ENCODE measurements at places on chromosomes 1 and 21.

- DNase-seq = peak; percentile 81
These were observed 25.2 kb downstream of the KCNC4 start for GRCh38 chr1:110235181-110235833.

DNA sequence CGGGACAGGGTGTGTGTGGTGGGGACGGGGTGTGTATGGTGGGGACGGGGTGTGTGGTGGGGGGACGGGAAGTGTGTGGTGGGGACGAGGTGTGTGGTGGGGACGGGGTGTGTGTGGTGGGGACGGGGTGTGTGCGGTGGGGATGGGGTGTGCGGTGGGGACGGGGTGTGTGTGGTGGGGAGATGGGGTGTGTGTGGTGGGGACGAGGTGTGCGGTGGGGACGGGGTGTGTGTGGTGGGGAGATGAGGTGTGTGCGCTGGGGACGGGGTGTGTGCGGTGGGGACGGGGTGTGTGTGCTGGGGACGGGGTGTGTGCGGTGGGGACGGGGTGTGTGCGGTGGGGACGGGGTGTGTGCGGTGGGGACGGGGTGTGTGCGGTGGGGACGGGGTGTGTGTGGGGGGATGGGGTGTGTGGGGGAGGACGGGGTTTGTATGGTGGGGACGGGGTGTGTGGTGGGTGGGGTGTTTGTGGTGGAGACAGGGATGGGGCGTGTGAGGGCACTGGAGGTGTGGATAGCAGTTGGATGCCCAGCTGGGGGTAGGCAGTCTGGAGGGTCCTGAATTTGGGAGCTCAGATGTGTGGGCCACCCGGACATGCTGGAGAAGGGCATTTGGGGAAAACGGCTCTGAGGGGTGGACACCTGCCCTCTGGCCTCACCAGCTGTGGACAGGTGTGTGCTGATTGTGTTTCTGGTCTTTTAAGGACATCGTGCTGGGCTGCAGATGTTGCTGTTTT lies 16.9 kb downstream of the IBA57 start:
- DNase-seq = no peak

DNA sequence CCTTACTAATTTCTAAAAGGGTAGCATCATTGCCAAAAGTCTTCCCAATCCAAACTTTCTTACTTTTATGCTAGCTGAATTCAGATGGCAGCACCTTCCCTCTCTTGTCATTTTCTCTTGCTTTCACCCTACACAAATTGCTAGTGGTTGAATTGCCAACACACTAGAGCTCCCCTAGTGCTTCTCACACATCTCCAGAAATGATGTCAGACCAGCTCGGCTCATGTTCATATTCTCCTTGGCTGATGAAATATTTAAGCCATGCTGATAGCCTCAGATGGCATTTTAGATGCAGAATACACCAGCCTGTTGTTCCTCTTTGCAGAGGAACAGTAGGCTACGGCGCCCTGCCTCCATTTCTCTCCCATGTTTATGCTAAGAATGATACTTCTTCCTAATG lies 256.9 kb downstream of the PTBP2 start:
- DNase-seq = no peak

DNA sequence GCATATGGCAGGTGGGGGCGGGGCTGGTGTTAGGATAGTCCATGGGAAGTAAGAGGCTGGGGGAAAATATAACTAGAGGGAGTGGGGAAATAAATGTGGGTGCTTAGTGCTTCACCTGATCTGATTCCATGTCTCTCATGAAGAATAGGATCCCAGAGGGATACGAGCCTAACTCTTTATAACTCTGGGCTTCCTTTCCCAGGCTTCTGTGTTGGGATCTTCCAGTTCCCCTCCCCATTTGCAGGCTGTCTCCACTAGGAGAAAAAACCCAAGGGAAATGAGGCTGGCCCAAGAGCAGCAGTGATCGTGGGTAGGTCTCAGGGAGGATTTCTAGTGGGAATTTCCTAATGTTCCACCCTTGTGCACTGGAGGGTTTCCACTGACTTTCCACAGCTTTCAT lies 1.6 kb downstream of the KCNJ9 start:
- no peak for DNase-seq

DNA sequence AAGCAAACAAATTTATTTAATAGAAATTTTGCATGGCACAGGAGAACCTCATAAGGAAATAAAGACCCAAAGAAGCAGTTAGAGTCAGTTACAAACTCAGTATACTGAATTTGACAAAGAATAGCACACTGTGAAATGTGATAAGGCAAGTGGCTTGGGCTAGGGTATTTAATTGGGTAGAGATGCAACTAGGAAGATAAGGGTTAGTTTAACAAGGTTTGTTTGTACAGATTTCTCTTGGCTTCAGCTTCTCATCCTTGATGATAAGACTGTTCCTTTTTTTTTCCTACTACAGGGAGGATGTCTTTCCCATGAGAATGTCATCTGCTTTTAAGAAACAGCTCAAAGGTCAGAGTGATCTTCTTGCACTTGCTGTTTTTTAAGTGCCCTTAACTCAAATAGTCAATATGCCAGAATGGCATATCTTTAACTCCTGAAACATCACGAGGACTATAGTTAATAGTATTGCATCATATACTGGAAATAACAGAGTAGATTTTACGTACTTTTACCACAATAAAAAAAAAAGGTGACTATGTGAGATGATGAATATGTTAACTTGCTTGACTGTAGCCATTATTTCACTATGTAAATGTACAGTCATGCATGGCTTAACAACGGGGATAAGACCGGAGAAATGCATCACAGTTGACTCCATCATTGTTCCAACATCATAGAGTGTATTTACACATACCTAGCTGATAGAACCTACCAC lies 9.2 kb upstream of the TRAF3IP3 start:
- DNase-seq = no peak

GRCh38 chr1:4678066-4678717 lies 23.8 kb downstream of the AJAP1 start:
- DNase-seq = no peak

DNA sequence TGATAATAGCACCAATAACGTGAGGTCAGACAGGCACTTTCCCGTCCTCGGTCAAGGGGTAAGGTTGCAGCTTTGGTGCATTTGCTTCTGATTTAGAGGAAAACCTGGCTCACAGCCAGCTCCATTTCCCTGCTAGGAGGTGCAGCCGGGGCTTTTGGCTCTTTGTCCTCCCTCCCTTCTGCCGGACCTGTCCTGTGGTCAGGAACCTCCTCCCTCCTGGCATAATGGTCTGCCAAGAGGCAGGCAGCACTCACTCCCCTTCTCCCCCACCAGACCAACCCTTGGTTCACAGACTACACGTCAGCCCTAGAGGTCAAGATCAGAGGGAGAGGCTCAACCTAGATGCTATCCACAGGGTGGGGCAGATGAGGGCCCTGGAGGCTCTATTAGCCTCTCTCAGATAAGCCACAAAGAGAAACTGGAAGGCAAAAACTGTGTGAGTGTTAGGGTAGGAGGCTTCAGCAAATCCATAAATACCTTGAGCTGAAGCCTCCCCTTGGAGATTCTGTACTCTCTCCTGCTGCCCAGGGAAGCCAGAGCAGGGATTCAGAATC lies 64.8 kb downstream of the PLXNA2 start:
- DNase-seq = peak; percentile 50

DNA sequence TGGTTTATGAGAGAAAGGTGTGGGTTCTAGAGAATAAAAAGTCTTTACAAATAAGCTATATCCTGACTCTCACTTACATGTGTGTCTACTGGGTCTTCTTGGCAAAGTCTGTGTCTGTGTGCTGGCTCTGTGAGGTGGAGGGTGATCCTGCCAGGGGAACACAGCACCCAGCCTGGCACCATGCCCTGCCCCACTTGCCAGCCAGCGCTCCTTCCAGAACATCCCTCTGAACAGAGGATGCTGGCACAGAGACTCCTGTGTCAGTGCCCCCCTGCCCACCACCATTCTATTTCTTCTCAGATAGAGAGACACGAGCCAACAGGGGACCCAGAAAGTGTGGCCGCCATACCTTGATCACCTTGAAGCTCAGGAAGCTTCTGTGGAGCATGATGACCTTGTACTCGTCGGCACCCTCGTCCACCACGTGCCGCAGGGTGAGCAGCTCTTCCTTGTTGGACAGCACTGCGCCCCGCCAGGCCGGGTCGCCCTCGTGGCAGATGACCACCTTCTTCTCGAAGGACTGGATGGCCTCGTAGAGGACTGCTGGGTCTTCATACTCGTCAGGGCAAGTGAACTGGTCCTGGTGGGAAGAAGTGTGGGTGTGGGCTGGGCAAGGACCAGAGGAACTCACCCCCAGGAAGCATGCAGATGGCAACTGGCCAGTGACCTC lies 49.7 kb downstream of the NTPCR start:
- no peak for DNase-seq

DNA sequence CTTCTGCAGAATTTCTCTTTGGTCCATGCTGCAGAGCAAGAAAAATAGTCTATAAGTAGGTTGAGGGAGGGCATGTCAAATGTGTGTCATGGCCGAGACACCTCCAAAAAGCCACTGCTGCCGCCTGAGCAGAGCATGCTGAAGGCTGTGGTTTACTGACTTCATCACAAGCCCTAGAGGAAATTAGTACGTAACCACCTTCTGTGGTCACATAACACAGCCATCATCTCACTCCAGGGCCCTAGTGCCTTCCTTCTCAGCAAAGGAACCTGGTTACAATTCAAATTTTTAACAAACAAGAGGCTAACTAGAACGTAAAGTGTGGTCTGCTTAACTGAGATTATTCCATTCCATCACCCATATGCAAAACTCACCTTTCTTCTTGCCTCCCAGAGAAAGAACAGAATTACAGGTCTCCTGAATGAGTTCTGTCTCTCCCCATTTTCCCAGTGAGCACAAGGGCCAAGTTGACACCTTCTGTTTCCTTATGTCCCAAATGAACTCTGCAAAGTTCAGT lies at the start of gene PTPN22:
Gene PTPN22, minus strand, starts transcription at position 116 of the 517 bp plus-strand sequence.
- DNase-seq = no peak

- no peak for DNase-seq
These were observed 31.1 kb upstream of the PEX10 start for GRCh38 chr1:2443277-2444137.

GRCh38 chr1:22121421-22121911 lies 21.4 kb downstream of the WNT4 start:
- no peak for DNase-seq

GRCh38 chr1:199959033-199959774 lies 68.3 kb upstream of the NR5A2 start:
- no peak for DNase-seq

DNA sequence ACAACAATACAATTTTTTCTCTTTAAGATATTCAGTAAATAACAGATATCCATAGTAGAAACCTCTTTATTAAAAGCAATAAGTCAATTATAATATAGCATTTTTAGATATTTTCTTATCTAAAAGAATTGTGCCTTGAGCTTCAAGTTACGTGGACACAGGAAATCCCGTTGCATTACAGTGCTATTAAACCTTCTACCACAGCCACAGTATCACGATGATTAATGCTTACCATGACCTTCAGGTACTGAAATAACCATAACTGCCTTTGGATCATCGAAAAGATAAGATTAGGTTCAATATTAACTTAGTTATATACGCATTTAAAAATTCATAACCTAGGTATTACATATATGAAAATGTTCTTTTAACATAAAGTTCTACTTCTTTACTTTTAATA lies 17.9 kb downstream of the B3GALNT2 start:
- no peak for DNase-seq

- DNase-seq = no peak
These were observed 158.8 kb downstream of the C1orf21 start for GRCh38 chr1:184545601-184546000.

- DNase-seq = no peak
These were observed 132.0 kb upstream of the ZBTB40 start for GRCh38 chr1:22319608-22320007.

DNA sequence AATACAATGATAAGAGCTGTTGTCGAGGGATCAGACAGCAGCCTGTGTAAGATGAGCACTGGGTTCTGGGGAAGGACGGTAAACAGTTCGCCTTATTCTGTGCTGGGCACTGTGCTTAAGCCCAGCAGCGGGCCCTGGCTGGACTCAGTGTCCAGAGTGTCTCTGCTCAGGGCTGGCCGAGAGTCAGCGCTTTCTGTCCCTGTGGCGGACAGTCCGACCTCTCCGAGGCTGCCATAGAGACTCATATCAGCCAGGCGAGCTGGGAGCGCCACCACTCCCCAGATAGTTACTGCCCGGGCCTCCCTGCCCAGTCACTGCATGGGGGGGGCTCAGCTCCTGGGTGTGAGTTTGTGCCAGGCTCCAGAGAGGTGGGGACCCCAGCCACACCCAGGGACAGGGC lies 14.7 kb upstream of the NPHP4 start:
- no peak for DNase-seq

DNA sequence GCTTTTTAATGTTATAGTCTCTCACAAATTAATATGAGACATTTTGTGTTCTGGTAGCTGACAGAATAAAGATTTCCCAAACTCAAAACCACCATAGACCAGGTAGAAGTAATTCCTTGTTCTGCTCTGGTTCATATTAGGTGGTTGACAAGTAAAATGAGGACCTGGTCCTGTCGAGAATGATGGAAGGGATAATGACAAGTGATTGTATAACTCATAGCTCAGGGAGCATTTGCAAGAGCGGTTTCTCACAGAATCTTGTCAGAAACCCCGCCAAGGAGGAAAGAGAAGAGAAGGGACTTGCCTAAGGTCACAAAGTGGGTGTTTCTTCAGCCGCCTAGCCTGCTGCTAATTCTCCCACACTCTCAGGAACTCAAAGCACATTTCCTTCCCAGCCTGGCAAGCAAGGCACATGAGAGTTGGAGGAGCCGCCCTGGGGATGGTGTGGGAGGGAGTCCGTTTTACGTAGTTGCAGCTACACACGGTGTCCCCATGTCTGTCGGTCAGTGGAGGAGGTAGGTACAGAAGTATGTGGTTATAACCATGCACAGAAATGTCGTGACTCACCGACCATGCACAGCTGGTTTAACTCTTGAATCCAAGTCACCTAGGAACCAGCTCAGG lies 46.5 kb downstream of the SAMD13 start:
- no peak for DNase-seq

DNA sequence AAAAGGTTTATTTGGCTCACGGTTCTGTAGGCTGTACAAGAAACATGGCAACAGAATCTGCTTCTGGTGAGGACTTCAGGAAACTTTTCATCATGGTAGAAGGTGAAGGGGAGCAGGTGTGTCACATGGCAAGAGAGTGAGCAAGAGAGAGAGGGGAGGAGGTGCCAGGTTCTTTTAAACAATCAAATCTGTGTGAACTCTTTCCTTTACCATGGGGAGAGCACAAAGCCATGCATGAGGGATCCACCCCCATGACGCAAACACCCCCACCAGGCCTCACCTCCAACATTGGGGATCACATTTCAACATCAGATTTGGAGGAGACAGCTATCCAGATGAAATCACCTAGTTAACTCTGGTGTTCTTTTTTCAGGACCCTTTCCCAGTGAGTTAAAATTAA lies 103.6 kb downstream of the GALNT2 start:
- DNase-seq = no peak

- DNase-seq = no peak
These were observed 19.0 kb downstream of the CRYZ start for GRCh38 chr1:74713849-74714248.

- no peak for DNase-seq
These were observed 17.2 kb downstream of the KCNJ15 start for GRCh38 chr21:38273745-38274542.

DNA sequence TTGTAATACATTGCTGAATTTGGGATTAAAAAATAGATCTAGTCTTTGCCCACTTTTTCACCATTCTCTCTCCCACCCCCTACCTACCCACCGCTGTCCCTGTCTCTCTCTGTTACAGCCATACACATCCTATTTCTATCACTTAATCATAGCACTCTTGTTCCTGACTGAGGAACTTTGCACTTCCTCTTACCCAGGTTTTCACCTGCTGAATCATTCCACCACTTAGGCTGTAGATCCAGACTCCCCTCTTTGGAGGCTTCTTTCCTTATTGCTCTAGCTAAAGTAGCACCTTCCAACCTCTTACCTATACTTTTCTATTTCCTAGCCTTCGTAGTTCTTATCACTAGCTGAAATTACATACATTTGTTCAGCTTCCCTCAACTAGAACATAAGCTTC lies 59.6 kb downstream of the ATP6V1G3 start:
- DNase-seq = no peak

Data from NCI-H1092 treated with DMSO at 0.1 percent for 48 hours (cell line).